ENCODE measurements at places on chromosomes 7 and 10.

GRCh38 chr7:135811506-135811905 is 62.9 kb upstream of the FAM180A start:
- no peak for DNase-seq

DNA sequence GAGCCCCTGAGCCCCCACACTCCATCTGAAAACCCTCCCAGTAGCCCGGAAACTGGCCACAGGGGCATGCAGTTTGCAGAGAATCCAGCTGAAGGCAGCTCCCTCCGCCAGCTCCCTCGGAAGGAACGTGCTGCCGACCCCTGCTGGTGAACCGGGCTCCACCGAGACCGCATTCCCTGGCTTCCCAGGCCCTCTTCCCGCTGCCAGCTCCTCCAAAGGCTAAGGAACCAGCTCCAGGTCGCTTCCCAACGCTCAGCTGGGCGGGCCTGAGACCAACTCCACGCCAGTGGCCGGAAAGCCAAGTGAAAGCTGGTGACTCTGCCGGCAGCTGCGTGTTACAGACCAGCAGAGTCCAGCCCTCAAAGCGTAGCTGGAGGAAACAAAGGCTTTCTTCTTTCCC is 35.8 kb downstream of the GPER1 start:
- DNase-seq: no peak

GRCh38 chr7:128799451-128799850 is 7.7 kb downstream of the CCDC136 start:
- DNase-seq: no peak

DNA sequence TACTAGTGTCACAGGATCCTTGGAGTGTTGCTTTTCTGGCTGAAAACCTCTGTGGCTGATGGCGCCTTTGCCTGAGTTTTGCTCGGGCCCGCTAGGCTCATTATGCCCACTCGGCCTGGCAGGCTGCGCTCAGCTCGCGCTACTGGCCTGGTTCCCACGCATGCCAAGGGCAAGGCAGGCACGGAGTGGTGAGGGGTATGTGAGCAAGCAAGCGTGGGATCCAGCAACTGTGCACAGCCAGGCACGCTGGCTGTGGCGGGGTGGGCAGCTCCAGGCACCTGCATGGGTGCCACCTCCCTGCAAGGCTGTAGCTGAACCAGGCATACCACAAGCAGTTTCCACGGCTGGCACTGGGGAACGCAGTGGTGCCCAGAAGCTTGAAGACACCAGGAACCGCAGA is 562.6 kb downstream of the GRM8 start:
- DNase-seq: no peak

- DNase-seq: no peak
Measured at GRCh38 chr7:139683137-139683921, 94.5 kb downstream of the HIPK2 start.
